ENCODE measurements at places on chromosomes 6 and 20.
A peak's percentile ranks its signal among the peaks of the same experiment; 100 is the strongest.

DNA sequence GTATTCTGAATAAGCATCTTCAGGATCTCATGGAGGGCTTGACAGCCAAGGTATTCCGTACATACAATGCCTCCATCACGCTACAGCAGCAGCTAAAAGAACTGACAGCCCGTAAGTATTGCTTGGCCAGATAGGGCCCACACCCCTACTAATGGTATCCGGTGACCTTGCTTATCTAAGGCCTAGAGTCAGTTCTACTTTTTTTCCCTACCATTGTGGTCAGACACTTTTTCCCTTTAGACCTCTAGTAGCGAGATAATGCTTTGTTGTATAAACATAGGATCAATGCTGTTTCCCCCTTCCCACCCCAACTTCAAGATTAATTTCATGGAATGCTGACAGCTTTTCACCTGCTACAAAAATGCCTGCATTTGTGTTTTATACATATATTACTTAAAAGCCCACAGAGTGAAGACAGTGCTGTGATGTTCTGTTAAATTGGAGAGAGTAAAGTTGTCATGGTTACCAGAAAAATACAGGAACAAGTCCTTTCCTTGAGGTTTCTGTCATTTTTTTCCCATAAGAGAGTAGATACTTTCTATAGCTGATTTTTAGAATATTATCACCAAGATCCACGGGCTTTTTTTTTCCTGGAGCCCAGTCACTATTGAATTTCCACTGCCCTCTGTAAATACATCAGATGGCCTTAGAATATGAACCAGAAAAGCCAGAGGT, 20.9 kb upstream of the PLCG1 start:
- H3K27me3 ChIP-seq: no peaks in the 10 kb centered on the region
- DNase-seq: no peak
- no peaks in the 10 kb centered on the region for H3K36me3 ChIP-seq

- H3K27ac ChIP-seq: no peak overlapping the region
- no peaks in the 10 kb centered on the region for H3K27me3 ChIP-seq
- DNase-seq: no peak
- no peaks in the 10 kb centered on the region for H3K36me3 ChIP-seq
- H3K4me1 ChIP-seq: no peaks in the 10 kb centered on the region
Observed at GRCh38 chr6:92364948-92365541, 1054.3 kb downstream of the EPHA7 start.

DNA sequence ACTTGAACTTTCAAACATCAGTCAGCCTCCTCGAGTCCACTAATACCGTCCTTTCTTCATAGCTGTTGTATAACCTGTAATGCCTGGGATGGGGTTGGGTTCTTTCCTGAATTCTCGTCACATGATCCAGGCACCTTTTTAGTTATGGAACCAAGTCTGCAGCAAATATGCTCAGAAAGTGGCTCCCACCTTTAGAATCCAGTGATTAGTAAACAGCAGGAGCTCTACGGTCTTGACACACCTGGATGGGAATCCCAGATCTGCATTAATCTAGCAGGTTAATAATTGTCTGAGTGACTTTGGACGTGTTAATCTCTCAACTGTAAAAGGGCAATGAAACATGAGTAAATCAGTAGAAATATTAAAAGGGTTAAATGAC, 729 bp upstream of the ZHX3 start:
- peaks cover 6% of the 10 kb centered on the region for H3K27me3 ChIP-seq
- H3K4me3 ChIP-seq: peak overlapping the region; percentile 77

DNA sequence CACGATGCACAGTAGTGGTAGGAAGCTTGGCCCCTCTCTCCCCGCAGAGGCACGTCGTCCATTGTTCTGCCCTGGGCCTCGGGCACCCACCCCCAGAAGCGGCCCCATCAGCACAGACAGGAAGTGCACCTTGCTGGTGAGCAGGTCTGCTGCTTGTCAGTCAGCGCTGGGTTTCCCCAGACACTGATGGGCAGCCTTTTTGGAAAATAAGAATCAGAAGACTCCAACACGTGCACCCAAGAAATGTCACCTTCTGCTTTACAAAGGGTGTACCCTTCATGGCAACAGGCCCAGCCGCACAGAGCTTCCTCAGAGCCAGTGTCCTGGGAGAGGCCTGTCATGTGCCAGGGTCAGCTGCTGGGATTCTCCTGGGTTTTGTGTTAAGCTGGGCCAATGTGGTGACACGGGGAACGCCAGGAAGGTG, 34.7 kb upstream of the IRF4 start:
- peaks cover 3% of the 10 kb centered on the region for H3K4me1 ChIP-seq
- H3K36me3 ChIP-seq: peaks cover 11% of the 10 kb centered on the region

GRCh38 chr6:108074057-108074358, 533 bp downstream of the OSTM1 start:
- H3K4me1 ChIP-seq: peaks cover 4% of the 10 kb centered on the region
- DNase-seq: no peak
- H3K27me3 ChIP-seq: peaks cover 3% of the 10 kb centered on the region
- peak overlapping the region; percentile 52 for H3K27ac ChIP-seq
- H3K4me3 ChIP-seq: peak overlapping the region; percentile 89
- H3K36me3 ChIP-seq: no peaks in the 10 kb centered on the region

GRCh38 chr6:165819394-165819793, 156.4 kb upstream of the PDE10A start:
- H3K4me3 ChIP-seq: no peak overlapping the region
- H3K4me1 ChIP-seq: peaks cover 6% of the 10 kb centered on the region

DNA sequence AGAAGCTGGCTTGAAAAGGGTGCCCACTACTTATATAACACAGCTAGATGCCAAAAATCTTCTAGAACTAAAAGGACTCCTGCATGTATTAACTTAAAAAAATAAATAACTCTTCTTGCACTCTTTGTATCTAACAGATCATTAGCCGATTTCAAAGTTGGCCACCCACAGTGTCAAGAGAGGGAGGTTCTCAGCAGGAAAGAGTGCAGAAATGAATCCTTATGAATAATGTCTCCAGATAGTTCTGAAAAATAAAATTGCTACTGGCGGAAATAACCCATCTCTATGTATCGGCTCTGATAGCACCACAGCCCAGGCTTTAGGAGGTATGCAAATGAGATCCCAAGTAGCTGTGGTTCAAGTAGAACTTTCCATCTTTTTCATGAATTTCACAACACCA, 232.7 kb downstream of the PHF3 start:
- H3K36me3 ChIP-seq: no peaks in the 10 kb centered on the region
- H3K27ac ChIP-seq: no peak overlapping the region
- DNase-seq: no peak

GRCh38 chr20:57890202-57890800, 180.5 kb upstream of the PMEPA1 start:
- no peak overlapping the region for H3K27ac ChIP-seq
- no peak for DNase-seq
- H3K27me3 ChIP-seq: peaks cover 9% of the 10 kb centered on the region
- peaks cover 16% of the 10 kb centered on the region for H3K36me3 ChIP-seq
- no peak overlapping the region for H3K4me3 ChIP-seq
- H3K4me1 ChIP-seq: peaks cover 41% of the 10 kb centered on the region

DNA sequence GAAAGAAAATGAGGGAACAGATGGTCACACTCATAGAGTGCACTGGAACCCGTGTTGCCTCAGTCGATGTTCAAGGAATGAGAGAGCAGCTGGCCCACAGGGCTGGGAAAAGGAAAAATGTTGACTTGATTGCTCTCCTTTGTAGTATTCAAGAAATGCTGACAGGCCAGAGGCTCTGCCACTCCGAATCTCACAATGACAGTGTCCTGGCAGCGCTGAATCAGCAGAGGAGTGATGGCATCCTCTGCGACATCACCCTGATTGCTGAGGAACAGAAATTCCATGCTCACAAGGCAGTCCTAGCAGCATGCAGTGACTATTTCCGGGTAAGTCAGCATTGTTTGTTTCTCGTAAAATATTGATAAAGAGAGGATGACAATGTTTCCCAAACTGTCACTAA, 51.3 kb downstream of the KLHL32 start:
- no peaks in the 10 kb centered on the region for H3K36me3 ChIP-seq
- peak overlapping the region; percentile 53 for H3K27ac ChIP-seq
- DNase-seq: no peak
- no peaks in the 10 kb centered on the region for H3K27me3 ChIP-seq
- peaks cover 8% of the 10 kb centered on the region for H3K4me1 ChIP-seq
- H3K4me3 ChIP-seq: no peak overlapping the region

Measured in glutamatergic neuron (in vitro differentiated cells).